Pancreas (tissue), 10 donors: ENCODE measurements at places on chromosomes 1 and 21.

- no peak for DNase-seq
Observed at GRCh38 chr1:24904731-24905354, 25.2 kb downstream of the RUNX3 start.

GRCh38 chr1:52665006-52665941, 32.3 kb downstream of the SHISAL2A start:
- no peak for DNase-seq

- no peak for DNase-seq
Observed at GRCh38 chr1:36510418-36510817, 27.7 kb upstream of the CSF3R start.

DNA sequence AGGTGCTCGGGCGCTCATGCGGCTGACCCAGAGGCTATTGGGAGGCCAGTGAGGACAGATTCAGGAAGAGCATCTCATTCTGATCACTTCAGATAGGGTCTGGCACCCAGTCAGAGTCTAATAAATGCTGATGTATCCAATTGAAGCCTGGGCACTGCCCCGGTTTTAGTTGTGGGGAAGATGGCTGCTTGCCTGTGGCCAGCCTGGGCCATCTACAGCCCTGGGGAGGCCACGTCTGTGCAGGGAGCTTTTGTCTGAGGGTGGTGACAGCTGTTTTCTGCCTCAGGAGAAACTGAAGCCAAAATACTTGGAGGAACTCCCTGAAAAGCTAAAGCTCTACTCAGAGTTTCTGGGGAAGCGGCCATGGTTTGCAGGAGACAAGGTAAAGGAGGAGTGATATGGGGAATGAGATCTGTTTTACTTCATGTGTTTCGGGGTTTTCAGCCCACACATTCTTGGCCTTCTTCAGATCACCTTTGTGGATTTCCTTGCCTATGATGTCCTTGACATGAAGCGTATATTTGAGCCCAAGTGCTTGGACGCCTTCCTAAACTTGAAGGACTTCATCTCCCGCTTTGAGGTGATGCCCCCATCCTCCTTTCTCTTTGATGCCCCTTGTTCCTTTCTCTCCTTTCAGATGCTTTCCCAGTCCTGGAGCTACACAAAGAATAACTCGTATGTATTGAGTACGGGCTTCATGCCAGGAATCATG, 2.8 kb downstream of the GSTM5 start:
- DNase-seq, result no peak

- DNase-seq, result no peak
Observed at GRCh38 chr1:5298376-5298775, 644.0 kb downstream of the AJAP1 start.

DNA sequence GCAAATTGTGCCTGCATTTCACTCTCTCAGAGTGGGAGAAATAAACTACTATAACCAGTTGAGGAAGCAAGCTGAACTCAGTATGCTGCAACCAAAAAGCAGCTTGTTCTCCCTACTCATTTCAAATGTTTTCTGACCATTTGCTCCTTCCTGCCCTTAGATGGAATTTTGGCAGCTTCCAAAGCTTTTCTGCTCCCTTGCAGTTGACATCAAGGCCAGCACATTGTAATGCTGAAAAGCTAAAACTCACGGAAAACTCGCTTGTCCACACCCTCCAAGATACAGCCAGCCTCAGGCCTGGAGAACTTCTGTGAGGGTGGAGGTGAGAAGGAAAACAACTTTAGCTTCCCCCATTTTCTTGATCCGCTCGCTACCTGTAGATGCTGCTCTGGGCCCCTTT, 5.0 kb upstream of the CHML start:
- no peak for DNase-seq

DNA sequence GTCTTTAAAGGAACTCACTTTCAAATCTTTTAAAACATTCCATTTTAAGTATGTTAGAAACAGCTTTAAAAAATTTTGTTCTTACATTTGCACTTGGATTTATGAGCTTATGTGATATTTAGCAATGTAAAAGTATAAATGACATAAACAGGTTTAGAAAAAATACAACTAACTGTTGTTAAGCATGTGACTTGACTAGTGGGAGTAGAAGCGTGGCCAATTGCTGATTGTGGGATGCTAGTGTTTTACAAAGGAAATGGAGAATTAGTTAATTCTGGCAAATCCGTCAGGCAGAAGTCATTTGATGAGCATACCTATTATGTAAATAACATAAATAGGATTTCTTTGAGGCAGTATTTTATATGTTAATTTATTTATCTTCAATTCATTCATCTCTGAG, 175.8 kb downstream of the ADGRL2 start:
- DNase-seq, result no peak

- DNase-seq, result no peak
Observed at GRCh38 chr1:212678456-212679410, 20.9 kb downstream of the BATF3 start.

DNA sequence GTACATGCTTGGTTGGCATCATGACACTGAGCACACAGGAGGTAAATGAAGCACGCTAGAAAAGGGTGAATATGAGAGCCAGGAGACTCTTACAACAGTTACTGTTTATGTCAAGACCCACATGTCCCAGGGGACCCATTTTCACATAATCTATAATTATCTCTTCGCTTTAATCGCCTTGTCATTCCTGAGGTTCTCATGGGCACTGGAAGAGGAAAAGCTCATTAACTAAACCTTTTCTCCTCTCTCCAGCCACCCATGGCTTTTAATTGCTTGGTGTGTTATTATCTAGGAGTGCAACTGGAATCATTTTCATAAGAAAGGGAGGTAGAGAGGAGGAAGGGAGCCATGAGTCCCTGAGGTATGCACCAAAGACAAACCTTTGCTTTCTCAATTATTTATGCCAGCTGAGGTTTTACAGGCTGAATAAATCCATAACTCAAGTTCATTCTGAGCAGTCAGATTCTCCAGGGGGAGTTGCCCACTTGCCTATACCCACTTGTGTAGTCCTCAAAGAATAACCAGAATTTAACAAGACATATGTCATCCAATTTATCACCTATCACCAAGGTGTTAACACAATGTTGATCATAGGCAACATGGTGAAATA, 77.4 kb downstream of the ACBD6 start:
- DNase-seq, result no peak

- DNase-seq, result no peak
Observed at GRCh38 chr1:33036051-33036525, 595 bp downstream of the AK2 start.

GRCh38 chr1:81717230-81717629, 83.5 kb upstream of the ADGRL2 start:
- DNase-seq, result no peak
